Sigmoid colon (tissue), 7 donors: ENCODE measurements at places on chromosomes 16 and 17. TPM values are rescaled to one million over a fixed set of nuclear protein-coding genes. Genes with fewer than 3 reads are reported as not detected.

DNA sequence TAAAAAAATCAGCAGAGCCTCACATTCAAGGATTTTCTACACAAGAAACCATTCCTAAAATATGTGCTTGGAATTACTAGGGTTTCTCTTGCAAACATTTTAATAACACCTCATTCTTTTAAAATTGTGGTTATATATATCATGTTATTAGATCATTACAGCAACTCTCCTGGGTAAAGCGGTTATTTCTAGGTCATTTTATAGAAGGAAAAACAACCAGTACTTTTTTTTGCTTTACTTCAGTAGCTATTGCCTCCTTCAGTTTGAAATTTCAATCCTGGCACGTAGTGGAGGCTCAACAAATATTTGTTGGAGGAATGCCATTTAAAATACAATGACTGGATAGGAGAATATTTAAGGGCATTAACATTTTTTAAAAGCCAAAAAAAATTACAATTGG, 220.6 kb downstream of the CDRT15L2 start:
- DNase-seq, result no peak

- no peak for DNase-seq
These were observed 4.3 kb downstream of the POLG2 start for GRCh38 chr17:64492481-64493109.

GRCh38 chr17:78842881-78843565, 2.4 kb upstream of the USP36 start:
- no peak for DNase-seq

GRCh38 chr17:64402469-64402868, 11.8 kb upstream of the PECAM1 start:
- peak; percentile 24 for DNase-seq

DNA sequence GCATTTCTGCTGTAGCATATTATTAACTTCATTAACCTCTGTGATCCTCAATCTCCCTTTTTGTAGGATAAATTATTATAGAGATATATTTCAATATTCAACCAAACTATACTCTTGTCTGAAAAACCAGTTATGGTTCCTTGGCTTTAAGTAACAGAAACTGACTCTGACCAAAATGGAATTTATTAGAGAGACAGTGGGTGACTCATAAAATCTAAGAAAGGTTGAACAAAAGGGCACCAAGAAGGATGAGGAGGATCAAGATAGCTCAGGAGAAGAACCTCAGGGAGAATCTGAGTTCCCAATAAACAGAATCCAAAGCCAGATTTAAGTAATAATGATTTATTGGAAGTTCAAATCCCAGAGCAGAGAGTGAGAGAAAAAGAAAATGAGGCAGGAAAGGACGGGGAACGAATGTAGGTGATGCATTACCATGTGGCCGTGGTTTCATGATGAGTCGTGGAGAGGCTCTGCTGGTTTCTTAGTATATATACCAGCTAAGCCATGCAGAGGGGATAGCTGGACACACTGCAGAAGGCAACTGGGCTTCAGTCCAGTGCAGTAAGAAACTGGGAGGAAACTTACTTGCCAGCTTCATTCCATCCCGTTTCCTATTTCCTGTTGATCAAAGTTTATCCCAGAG, 151.5 kb upstream of the GOT2 start:
- DNase-seq, result no peak

CTF1 gene
- 4.8 TPM for total RNA-seq

GRCh38 chr17:79631640-79632431, 21.0 kb upstream of the RBFOX3 start:
- peak; percentile 46 for DNase-seq

GRCh38 chr17:72392056-72393010, 271.5 kb downstream of the SOX9 start:
- no peak for DNase-seq

CCL16 gene
- total RNA-seq, result not detected

DNA sequence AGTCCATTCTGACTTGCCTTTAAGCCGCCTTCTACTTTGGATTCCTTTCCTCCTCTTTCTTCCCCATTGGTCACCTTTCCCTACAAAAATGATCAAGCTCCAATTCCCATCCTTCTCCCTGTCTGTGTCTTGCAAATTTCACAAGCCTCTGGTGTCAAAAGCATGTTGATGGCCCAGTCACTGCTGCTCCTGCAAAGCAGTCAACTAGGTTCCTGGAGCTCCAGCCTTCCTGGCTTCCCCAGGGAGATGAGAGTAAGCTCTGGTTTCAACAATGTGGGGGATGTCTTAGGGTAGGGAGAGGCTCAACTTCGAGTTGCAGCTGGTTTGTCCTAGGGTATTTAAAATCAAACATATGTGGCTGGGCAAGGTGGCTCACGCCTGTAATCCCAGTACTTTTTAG, 36.1 kb upstream of the HELZ start:
- DNase-seq, result no peak

GRCh38 chr16:28298511-28298878, 6.2 kb downstream of the SBK1 start:
- DNase-seq, result no peak

TLCD2 gene
- total RNA-seq, result 3.6 TPM

GRCh38 chr16:2415085-2415484, 14.2 kb upstream of the CCNF start:
- DNase-seq, result no peak

DNA sequence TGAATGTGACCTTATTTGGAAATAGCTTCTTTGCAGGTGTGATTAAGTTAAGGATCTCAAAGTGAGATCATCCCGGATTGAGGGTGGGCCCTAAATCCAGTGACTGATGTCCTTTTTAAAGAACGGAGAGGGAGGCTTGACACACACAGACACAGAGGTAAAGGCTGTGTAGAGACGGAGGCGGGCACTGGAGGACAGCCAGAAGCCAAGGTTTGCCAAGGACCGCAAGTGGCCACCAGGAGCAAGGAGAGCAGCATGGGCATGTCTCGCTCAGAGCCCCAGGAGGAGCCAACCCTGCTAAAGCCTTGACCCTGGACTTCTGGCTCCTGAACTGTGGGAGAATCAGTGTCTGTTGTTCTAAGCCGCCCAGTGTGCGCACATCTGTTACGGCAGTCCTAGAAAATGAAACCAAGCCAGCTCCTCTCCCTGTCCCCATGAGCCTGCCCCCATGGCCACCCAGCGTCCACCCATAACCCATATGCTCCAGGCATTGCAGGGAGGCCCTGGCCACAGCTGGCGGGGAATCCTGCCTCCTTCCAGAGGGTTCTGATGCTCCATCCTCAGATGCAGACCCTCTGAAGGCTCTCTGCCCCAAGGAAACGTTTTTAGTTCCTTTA, 15.2 kb downstream of the CNGB1 start:
- no peak for DNase-seq

GRCh38 chr17:38900978-38901656, 24.3 kb upstream of the LASP1NB start:
- no peak for DNase-seq

TMEM235 gene
- total RNA-seq, result not detected

DNA sequence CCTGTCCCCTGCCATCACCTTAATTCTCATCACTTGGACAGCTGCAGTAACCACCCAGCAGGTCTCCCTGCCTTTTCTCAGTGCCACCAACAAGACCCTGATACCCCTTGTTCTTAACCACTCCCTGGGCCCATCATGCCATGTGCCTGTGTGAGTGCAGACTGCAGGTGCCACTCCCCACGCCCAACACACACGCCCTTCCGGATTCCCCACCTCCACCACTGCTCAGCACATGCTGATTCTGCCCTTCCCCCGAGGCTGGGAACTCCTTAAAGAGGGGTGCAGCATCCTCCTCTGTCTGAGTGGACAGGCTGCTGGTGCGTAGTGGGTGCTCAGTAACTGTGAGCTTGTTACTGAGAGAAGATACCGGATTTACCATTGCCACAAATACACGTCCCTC, 52.4 kb downstream of the PLD6 start:
- no peak for DNase-seq

DNA sequence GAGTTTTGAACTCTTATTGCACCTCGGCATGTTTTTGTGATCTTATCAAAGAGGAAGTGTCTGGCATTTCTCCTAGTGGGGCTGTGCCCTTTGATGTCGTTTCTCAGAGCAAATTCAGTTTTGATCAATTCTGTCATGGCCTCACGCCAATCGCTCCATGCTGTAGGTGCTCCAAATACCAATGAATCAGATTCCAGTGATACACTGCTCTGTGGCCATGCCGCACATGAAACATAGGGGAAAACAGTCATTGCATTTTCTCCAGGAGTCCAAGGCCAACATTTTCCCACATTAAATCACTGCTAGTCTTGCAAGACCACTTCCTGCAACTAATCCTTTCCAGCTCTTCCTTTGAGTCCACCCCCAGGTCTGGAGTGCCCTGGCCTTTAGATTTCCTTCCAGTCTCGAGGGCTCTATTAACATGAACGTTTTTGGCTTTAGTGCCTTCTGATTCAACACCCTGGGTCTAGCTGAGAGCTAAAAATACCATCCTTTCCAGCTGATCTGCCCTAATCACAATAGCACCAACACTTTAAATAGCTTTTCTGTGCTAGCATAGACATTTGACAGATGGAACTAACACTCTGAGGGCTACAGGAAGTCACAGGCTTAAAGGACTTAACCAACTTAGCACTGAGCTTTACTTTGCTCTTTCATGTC, 18.2 kb upstream of the RASL10B start:
- no peak for DNase-seq

CLEC10A gene
- total RNA-seq, result 16.9 TPM

KRT27 gene
- total RNA-seq, result not detected

- no peak for DNase-seq
These were observed 170.8 kb upstream of the ASIC2 start for GRCh38 chr17:33463887-33464286.

GRCh38 chr17:68314916-68315535, 23.7 kb downstream of the ARSG start:
- DNase-seq, result no peak

GRCh38 chr16:10141671-10142070, 40.6 kb downstream of the GRIN2A start:
- no peak for DNase-seq

SBK1 gene
- total RNA-seq, result 0.33 TPM

DNA sequence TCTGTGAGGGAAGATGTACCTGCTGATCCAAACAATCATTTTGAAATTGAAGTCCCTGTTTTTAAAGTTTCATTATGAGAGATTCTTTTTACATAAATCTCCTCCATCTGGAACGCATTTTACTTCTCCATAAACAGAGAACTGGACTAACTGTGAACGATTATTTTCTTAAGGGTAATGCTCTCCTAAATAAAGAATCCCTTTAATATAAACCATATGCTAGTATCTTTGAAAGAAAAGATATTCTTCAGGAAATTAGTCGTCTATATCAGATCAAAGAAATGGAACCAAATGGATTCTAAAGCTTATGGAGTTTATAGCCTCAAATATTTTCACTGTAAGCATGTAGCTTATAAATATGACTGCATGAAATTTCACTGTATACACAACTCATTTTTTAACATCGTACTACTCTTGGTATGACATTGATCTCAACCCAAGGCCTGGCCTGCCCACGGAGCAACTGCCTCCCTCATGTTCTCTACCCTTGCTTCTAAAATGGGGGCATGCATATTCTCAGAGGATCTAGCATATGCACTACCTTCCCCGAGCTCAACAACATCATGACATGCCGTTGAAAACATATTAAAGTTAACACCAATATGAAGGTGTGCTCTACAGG, 66.4 kb downstream of the MYH10 start:
- no peak for DNase-seq

- DNase-seq, result no peak
These were observed 63.4 kb downstream of the CYTH1 start for GRCh38 chr17:78718575-78719208.

ACSM2A gene
- not detected for total RNA-seq

DNA sequence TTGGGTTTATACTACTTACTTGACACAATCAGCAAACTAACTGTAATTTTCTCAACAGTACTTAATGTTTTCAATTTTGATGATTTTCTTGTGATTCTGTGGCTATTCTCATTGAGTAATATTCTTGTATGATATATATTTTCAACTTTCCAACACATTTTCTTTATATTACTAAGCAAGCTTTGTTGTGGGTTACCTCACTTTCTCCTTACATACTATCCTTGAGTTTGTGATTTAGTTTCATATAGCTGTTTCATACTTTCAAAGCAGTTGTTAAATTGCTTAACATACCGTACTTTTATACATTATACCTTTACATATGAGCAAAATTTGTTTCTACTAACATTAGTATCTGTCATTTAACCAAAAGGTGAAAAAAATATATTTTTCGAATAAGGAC, 197.1 kb downstream of the BCAS3 start:
- DNase-seq, result no peak

TAT gene
- total RNA-seq, result not detected

PIMREG gene
- not detected for total RNA-seq

DNA sequence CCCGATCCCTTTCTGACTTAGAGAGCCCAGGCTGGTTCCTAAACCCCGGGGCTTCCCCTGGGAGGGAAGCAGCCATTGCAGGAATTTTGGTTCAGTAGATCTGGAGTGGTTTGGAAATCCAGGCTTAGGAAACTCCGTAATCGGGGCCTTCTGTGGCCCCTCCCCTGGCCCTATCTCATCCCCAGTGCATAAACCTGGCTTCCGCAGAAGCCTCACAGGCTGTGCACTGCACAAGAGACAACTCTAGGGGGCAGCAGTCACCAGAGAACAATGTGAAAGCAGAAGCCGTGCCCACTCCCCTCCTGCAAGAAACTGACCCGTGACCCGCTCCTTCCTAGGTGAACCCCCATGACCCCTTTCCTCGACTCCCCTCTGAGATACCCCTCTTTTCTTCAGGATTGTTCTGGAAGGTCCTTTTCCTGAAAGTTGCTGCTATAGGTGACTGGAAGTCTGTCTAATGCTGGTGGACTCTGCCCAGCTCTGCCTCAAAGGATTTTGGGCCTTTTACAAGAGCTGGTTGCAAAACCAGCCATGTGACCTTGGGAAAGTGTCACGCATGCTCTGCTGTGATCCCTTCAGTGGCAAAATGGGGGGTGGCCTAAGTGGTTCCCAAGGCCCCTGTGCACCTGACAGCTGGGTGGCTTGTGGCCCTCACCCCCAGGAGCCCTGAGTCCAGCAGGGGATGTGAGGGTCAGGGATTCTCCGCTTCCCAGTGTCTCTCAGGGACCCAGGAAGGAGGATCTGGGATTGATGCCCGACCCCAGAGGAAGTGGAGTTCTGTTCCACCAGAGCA, 14.4 kb downstream of the GUCY2D start:
- DNase-seq, result peak; percentile 68

WFIKKN2 gene
- 0.14 TPM for total RNA-seq

- no peak for DNase-seq
These were observed 14.2 kb upstream of the CRK start for GRCh38 chr17:1470071-1470754.

- DNase-seq, result no peak
These were observed 48.4 kb downstream of the TOX3 start for GRCh38 chr16:52498328-52499059.

DNA sequence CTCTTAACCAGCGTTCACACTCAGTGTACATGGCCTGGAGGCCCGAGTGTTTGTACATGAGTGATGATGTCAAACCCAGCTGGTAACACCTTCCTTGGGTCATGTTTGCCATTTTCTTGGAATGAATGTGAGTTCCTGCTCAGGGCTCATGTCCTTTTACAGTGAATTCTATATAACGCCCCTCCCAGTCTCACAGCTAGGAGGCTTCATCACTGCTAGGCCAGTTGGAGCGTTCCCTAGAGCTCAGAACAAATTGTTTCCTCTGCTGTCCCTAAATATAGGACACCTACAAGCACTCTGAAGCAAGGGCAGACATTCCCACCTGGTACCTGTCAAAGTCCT, 5.5 kb downstream of the TIMM22 start:
- no peak for DNase-seq

CRHR1 gene
- total RNA-seq, result not detected

BCL6B gene
- 2.8 TPM for total RNA-seq

LPO gene
- total RNA-seq, result not detected

GRCh38 chr17:74525465-74525725, 5.9 kb downstream of the CD300LB start:
- DNase-seq, result no peak

KRTAP4-3 gene
- not detected for total RNA-seq

PARD6A gene
- 14.7 TPM for total RNA-seq

TSPAN10 gene
- 0.36 TPM for total RNA-seq
